ENCODE measurements at places on chromosomes 7 and 10.
A peak's percentile ranks its signal among the peaks of the same experiment; 100 is the strongest.

GRCh38 chr10:25907261-25907660 is 26.8 kb upstream of the MYO3A start:
- no peak for DNase-seq

DNA sequence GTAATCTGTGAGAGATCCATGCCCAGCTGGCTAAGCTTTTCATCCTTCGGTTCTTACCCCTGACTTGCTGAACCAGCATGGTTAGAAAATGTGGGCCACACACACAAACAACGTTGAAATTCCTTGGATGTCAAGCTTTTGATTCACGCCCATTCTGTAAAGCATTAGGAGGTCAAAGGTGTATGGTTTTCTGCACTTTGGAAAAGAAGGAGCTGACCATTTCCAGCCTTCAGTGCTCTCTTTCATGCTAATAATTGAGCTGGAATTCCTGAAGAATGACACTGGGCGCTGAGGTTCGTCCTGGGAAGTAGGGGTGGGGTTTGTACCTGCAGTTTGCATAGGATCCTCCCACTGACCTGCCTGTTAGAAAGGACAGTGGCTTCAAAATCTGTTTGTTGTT is 23.1 kb downstream of the KLF6 start:
- DNase-seq, result no peak

DNA sequence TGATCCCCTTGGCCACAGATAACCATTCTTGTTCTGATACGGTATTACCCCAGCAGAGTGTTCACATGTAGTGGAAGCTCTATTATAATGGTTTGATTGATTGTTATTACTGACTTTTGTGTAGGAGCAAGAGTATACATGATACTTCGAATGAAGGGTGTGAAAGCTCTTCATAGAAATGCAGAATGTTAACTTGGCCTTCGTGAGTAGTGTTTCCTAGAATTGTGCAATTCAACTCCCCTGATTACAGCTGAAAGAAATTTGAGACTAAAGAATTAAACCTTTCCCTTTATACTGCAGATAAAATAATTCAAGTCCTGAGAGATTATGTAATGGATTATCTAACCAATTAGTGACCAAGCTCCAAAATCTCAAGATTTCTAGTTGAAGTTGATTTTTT is 38.2 kb downstream of the MKLN1 start:
- no peak for DNase-seq

DNA sequence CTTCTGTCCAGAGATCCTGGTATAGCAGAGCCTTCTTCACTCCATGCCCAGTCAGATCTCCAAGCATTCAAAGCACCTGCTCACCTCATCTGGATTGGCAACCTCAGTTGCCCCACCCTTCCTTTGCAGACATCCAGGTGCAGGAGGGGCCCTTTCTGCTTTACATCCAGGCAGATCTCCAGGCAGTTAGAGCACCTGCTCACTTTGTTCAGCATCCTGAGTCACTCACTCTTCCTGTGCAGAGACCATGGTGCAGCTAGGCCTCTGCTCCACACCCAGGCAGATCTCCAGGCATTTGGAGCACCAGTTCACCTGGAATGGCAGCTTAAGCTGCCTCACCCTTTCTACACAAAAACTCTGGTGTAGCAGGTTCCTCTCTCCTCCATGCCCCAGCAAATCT is 153.1 kb downstream of the CDK14 start:
- DNase-seq, result no peak

DNA sequence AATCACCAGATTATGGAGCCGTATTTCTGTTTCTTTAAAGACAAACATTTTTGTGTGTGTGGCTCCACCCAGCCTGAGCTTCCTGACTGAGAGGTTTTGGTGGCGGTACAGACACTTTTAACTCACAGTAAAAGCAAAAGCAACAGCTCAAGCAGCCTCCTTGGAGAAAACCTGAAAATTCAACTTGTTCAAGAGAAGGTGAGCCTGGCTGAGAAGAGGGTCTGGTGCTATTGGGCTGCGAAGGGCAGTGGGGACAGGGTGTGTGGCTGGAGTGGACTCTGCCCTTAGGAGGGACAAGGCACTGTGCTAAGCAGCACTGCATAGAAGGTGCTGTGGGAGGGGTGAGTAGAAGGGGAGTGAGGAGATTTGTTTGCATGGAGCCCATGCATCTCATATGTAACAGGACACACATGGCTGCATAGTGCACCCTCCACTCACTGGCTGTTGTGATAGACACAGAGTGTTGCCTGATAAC is at the start of gene GIMAP7:
Gene GIMAP7 (plus strand): TSS at position 125 of the 475 bp plus-strand sequence. CDS start 5,103 bp downstream, outside the sequence.
- peak; percentile 65 for DNase-seq
